Hippocampal formation (tissue), 2 donors: ENCODE measurements at places on chromosomes 11 and 22.

DNA sequence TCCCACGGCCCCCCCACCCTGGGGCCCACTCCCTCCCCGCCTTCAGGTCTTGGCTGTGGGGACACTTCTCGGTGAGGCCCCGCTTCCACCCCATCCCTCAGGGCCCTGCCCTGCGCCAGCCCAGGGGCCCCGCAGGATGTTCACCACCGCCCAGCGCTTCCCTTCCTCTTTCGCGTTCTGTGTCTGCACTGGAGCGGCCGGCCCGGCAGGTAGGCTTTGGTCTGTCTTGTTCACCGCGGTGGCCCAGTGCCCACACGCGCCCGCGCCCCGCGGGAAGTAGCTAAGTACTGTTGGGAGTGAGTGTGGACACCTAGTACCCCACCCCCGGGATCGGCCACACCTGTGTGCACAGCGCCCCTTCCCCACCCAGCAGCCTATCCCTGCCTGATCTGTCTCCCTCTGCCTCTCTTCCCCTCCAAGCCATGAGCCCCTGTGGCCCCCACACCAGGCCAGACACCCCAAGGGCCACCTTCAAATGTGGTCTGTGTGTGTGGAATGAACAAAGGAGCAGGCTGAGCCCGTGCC, 85.4 kb downstream of the WNT7B start:
- DNase-seq = no peak

- DNase-seq = no peak
Measured at GRCh38 chr11:13487661-13488030, 8.2 kb downstream of the PTH start.

DNA sequence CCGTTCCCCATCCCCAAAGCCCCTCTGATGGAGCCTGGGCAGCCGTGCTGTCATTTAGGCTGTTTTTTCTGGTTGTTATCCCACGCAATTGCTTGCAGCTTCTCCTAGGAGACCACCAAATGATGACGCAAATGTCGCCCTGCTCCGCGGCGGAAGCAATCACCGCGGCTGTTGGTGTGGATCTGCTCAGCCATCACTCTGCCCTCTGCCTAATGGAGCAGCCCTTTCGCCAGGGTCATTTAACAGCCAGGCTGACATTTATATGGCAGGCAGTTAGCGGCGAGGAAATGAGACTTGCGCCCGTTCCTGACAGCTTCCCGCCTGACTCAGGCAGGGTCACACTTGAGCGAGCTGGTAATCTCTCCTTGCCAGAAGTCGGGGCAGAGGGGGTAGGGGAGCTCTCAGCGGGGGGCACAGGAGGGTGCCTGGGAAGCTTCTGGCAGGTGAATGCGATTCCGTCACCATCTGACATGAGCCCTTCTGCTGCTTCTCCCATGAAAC, 97.9 kb upstream of the RTL6 start:
- DNase-seq = no peak

- no peak for DNase-seq
Measured at GRCh38 chr22:26585104-26585790, 4.7 kb downstream of the TPST2 start.

DNA sequence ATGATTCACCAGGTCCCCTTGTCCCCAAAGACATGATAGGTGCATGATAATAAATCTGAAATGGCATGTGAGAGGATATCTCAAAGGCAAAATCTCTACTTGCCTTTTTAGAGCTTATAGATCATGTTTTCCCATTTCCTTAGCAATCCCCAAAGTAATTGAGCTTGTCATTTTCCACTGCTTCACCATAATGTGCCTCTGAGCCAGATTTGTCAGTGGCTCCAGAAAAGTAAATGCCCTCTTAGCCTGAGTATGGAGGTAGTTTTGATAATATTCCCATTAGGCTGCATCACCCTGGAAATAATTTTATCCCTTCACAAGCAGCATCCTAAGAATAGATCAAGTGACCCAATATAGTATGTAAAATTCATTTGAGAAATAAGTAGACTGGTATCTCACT, 36.7 kb upstream of the ADSL start:
- no peak for DNase-seq

- no peak for DNase-seq
Measured at GRCh38 chr11:116725434-116726221, 47.2 kb downstream of the BUD13 start.

DNA sequence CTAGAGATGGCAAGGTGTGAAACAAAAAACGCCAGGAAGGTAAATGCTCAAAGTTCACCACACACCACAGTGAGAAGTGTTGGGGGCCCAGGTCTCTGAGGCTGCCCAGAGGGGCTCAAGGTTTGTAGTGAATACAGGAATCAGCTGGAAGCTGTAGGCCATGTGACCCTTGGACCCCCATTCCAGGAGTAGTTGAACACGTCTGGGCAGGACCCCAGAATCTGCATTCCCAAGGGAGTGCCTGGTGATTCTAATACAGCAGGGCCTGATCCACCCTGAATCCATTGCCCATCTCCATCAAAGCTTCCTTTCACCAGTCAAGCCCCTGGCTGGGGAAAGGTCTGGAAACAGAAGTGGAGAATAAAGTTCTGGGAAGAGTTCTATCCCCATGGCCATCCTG, 70.8 kb upstream of the B3GAT1 start:
- DNase-seq = no peak

- no peak for DNase-seq
Measured at GRCh38 chr11:11588891-11589290, 32.9 kb downstream of the GALNT18 start.

DNA sequence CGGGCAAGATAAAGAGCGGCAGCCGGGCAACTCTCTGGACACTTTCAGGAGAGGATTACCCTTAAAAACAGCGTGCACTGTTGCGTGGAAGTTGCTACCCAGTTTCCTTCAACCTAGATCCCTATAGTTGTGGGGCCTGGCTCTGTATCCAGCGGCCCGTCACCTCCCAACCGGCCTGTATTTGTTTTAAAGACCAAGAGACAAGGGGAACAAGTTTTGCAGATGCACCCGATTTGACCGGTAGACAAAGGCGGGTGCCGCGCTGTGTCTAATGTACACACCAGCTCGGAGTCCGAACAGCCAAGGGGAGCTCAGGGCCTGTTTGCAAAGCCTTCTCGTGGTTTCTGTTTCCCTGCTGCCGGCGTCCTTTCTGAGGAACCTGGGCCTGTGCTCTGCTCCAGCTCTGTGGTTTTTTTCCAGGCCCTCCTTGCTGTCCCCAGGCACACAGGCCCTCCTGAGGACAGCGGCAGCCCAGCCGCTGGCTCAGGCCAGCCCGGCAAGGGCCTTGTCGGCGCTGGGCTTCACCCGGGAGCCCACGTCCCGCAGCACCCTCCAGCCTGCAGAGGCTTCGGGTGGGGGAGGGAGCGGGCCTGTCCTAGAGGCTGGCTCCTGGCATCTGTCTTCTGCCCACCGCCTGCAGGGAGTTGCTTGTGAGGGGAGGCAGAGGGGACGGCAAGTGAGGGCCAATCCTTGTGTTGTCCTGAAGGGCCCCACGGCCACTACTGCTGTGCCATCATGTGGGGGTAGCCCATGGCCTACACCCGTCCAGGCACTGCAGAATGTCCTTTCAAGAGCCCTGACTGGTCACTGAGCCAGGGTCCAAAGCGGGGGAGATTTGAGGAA, 1.4 kb downstream of the TBX1 start:
- DNase-seq = no peak

DNA sequence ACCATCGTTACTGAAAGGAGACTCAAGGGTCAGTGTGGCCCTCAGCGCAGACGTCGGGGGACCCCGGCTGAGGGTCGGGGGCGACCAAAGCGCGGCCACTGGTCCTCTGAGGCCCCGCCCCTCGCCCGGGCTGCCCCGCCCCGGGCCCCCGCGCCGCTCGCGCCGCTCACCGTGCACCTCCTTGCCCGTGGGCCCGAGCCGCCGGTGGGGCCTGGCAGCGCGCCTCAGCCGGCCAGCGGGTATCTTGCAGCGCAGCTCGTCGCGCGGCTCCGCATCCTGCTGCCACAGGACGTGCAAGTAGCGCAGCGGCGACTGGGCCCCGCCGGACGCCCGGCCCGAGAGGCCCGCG, 419 bp downstream of the ANKRD54 start:
- no peak for DNase-seq

DNA sequence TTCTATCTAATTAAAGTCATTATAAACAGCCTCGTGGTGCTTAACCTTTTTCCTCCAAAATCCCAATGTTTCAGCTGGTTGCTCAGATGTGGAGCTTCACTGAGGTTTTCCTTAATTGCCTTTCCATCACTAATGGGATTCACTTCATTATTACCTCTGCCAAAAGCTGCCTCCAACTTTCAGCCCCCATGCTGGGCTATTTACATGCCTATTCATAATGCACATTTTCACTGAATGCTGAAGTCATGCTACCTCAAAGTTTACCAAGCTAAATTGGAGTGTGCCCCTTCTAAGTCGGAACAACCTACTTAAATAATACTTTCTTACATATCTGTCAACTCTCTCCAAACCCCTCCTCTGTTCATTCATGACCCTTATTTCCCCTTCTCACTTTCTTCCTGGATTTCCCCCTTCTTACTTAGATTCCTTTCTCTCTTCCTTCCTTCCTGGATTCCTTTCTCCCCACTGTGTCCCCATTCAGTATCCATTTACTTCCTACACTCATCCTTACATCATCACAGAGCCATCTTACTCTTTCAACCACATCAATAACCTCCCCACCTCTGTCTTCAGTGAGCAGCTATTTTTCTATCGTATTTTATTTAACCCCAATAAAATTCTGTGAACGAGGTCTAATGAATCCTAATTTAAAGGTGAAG, 887.3 kb upstream of the TENM4 start:
- no peak for DNase-seq

- DNase-seq = peak; percentile 92
Measured at GRCh38 chr11:65421794-65422632, 585 bp upstream of the NEAT1 start.

DNA sequence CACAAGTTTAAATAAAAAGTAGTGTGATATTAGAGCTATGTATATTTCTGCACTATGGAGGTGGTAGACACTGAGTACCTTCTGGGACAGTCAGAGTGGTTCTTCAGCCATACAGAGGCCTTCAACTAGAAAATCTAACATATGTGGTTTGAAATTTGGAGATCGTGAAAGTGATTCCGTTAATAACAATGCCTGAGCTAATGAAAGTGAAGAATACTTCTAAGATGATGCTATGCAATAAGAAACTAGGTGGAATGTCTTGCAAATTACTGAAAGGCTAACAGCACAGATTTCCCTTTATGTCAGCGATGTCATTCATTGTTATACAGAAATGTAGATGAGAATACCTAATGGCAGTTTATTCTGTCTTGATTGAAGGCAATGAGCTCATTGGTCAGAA, 1984.7 kb upstream of the RAG2 start:
- DNase-seq = no peak

GRCh38 chr11:41056892-41057569, 402.4 kb downstream of the LRRC4C start:
- DNase-seq = no peak

DNA sequence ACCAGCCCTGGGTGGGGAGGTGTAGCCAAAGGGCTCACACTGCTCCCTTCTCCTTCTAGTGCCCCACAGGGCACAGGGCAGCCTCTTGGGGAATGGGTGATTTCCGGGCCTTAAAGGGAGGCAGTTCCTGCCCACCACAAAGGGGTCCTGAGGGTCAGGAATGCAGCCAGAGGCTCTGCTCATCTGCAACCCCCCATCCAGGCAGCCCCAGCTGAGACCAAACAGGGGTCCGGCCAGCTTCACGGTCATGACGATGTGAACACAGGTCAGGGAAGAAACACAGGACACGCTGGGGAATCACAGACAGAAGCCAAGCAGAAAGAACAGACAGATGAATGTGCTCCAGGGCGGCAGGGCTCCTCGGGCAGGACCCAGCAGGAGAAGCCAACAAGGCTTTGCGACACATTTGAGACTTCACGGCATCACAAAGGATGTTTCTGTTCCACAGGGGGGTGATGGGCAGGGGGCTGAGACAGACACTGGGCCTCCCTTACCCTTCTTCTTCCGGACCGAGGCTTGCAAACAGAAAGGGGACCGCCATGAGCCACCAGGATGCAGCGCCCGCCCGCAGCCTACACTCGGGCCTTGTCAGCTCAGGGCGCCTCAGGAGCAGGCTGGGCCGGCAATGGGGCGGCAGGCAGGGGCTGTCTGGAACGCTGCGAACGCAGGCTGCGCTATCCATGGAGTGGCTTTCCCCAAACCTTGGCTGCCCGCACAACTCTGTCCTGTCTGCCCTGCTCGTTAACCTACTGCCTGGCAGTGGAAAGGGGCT, 101.9 kb downstream of the CTTN start:
- no peak for DNase-seq

- DNase-seq = no peak
Measured at GRCh38 chr11:27485930-27486773, 13.6 kb upstream of the LGR4 start.

GRCh38 chr11:112972399-112973145, 11.4 kb downstream of the NCAM1 start:
- no peak for DNase-seq

DNA sequence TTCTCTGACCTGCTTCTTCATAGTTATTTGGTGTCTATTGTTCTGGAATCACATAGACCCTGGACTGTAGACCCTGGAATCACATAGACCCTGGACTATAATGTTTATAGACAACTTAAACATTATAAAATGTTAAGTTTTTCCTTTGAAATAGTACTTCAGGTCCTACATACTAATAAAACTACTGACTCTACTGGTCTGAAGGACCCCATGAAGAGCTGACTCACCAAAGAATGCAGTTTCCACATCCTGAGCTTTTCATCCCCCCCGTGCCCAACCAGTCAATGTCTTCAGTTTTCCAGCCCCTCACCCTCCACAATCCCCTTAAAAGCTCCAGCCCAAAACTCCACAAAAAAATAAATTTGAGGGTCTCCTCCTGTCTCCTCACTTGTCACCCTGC, 6.6 kb upstream of the PLEKHA7 start:
- DNase-seq = no peak

GRCh38 chr11:131300439-131300717, 70.0 kb upstream of the NTM start:
- no peak for DNase-seq

DNA sequence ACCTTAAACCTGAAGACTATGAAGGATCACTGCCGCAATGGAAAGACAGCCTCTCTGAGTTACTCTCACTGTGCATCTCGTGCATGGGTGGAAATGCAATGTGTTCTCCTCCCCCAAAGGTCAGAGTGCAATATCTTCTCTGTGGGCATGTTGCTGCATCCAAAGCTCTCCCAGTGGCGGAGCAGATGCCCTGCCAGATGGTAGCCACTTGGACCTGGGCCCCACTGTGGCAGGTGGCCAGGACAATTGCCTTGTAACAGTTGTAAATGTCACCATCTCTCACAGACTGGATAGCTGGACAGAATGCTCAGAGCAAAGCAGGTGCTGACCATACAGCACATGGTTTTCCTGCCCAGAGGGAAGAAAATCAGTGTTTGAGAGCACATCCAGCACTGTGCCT, 542.0 kb downstream of the FAM181B start:
- DNase-seq = no peak

GRCh38 chr22:35866651-35867050, 149.0 kb downstream of the APOL5 start:
- no peak for DNase-seq
